NCI-H774 (cell line): ENCODE measurements at places on chromosomes 11 and 22.

DNA sequence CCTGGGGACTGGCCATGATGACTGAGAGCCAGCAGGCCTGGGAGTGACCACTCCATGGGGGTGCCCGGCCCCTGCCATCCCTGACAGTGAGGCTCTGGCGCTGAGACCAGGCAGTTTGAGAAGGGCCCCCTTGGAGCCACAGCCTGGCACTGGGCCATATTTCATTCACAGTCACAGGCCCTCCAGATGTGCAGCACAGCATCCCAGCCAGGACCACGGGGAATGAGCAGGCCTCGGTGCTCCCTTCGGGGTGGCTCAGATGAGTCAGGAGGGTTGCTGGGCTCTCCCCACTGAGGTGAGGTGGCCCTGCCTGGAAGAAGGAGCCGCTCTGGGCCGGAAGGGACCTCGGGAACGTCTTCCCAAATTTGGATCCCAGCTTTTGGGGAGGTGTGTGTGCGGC, 53.0 kb downstream of the GRAMD4 start:
- no peak for DNase-seq

GRCh38 chr11:45157247-45158209, 11.1 kb downstream of the PRDM11 start:
- DNase-seq = no peak

DNA sequence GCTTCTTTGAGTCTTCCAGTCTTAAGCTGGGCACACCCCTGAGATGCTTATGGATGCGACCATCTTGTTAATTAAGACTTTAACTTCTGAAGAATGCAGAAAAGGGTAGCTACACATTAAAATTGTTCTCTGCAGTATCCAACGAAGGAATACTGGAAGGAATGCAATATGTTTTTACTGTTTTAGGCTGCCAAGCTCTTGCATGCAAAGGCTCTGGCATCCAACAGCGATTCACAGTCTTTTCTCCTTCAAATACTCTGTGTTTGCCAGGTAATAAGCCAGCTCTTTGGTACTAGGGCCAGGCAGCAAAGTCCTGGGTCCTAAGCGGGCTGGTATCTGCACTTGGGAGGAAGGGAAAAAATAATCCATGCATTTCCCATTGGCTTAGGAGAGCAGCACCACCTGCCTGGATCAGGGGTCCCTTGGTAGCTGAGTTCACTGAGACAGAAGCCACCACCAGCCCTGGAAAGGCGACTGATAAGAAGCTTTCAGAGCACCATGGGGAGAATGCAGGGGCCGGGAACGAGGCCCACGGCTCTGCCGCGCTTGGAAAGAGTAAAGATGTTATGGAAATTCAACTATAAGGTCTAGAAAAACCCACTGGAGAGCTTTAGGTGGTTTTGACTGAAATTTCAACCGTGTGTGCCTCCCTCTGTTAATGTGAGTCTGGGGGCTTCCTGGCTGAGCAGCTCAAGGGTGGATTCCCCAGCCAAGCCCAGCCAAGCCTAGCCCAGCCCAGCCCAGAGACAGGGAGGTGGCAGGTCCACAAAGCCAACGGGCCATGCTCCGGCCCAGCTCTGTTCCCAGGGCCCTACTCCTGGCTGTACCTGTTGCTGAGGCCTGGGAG, 67.0 kb upstream of the CCND1 start:
- DNase-seq = no peak

GRCh38 chr11:59429924-59430516, 3.8 kb upstream of the OR5A2 start:
- DNase-seq = peak; percentile 10

DNA sequence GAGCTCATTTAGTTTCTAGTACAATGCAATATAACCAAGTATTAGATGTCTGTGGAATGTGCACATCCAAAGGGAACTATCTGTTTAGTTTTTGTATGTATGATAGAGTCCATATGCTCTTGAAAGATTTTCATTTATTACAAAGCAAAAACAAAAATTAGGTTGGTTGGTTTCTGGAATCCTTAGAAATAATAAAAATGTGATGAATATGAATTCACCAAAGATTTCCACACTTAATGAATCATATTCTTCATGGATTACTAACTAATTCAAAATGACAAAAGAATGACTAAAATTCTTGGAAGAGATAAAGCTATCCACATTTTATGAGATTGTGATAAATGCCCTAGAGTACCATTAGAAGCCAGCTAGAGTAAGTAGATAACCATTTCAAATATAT, 261.1 kb downstream of the SBF2 start:
- DNase-seq = no peak

- no peak for DNase-seq
These were observed 288.4 kb upstream of the CCDC90B start for GRCh38 chr11:83574519-83574918.

DNA sequence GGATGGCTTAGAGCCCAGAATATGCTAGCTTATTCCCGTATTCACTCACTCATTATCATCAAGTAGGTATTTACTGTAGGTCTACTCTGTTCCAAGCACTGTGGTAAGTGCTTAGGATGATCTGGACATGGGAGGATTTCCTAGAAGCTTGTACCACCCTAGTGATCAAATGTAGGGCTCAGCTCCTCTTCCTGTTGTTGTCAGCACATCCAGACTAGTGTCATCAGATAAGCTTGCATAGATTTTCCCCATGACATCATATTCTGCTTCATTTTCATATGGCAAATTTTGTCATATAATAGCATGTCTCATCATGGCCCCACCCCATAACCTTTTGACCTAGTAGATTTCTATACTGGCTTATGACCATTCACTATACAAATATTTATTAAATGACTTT, 19.3 kb upstream of the NUCB2 start:
- DNase-seq = no peak

GRCh38 chr11:30128269-30128932, 102.4 kb upstream of the FSHB start:
- no peak for DNase-seq

- DNase-seq = no peak
These were observed 61.3 kb downstream of the MYH9 start for GRCh38 chr22:36326178-36327161.

- DNase-seq = no peak
These were observed 55.9 kb downstream of the BMAL1 start for GRCh38 chr11:13333456-13333957.

DNA sequence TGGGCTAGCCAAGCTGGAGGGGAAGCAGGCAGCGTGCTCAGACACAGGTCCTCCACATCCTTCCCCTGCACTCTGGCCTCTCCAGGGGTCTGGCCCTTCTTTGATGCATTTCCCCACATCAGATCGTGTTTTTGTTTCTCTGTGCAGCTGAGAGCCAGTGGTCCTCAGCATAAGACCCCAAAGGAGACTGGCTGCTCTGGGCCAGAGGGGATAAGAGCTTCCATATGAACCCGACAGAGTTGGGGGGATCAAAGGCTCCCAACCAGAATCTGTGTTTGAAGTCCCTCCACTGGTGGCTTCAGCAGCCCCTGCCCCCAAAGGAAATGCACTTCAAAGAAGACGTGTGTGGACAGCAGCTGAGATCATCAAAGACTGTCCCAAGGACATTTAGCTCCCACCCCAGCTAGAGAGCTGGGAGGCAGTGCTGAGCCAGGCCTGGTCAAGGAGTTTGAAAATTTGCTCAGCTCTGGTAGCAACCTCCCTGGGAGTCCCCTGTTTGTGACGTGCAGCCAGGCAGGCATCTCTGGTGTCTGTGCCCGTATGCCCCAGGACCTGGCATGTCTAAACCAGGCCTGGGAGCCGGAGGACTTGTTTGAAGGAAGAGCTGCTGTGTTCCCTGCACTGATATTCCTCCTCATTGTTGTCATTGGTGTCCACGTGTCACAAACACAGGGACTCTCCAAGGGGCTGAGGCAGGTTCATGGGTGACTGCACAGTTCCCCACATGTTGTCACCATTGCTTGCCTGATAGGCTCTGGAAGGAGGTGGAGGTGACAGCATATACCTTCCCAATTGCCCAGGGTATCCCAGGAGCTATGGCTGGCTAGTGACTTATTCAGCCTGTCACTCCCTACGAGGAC, 99.0 kb downstream of the AMOTL1 start:
- DNase-seq = no peak

DNA sequence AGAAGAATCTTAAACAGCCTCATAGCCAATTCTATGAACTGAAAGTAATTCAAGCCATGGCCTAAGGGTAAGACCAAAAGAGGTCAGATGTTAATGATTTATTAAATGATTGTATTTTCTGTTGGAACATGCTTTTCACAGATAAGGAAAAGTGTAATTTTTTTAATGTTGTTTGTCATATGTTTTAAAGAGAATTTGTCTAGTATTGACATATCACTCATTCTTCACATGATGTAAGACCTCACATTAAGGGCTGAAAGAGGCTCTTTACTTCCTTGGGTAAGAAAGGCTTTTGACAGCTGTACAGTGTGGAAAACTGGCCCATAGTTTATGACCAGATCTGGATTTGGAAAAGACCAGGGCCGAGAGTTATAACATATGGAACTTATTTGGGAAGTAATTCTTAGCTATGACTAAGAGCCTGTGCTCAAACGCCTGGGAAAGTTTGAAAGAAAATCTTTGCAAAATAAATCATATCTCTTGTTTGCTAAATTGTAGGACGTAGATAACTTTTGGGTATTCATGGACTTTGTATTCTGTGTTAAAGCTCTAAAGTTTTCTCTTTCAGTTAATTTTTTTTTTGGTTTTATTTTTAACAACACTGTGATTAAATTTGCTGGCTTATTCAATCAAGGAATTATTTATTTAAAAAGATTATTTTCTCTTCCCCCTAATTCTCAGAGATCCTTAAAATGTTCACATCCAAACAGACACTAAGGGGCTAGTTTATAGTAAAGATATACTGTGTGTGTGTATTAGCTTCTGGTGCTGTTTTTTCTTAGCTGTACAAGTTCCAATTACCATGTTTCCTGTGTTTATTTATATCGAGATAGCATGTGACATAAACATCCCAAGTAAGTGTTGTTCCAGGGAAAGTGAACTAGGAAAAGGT, 162.2 kb downstream of the ARHGAP42 start:
- DNase-seq = no peak

DNA sequence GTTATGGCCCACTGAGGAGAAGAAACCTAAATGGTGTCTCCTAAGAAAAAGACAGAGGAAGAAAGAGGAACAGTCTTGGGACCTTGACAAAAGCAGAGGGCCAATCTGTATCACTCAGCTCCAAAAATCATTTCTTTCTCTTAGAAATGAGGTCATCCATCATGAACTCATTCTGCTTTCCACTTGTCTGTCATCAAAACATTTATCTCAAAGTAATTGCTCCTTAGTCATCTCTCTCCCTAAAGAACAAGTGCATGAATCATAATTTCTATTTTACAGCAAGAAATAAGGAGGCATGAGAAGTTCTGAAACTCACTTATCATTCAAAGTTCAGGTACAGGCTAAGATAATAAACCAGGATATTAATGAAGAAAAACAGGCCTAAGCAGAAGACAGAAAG, 375.6 kb downstream of the KCNA4 start:
- no peak for DNase-seq

DNA sequence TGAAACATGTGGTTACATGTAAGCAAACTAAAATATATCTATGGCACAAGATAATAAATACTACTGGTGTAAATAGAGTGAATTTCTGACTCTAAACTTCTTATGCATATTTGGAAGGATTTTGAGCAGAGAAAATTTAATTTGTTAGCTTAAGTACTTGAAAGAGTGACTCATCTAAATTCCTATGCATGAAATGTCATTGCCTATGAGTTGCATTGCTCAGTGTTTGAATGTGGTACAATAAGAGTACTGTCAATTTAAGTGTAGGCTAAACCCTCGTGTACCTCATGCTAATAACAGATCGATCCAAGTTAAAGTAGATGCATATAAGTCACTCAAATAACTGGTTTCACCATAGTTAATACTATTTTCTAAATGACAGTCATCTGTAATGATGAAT, 5.3 kb upstream of the CARD18 start:
- DNase-seq = no peak

GRCh38 chr11:9148727-9149126, 57.3 kb upstream of the SCUBE2 start:
- no peak for DNase-seq
